ENCODE measurements at places on chromosomes 2 and 18. TPM values are rescaled to one million over a fixed set of nuclear protein-coding genes. Genes with fewer than 3 reads are reported as not detected.

The GTF2A1L gene
- 3.3 TPM for total RNA-seq

DNA sequence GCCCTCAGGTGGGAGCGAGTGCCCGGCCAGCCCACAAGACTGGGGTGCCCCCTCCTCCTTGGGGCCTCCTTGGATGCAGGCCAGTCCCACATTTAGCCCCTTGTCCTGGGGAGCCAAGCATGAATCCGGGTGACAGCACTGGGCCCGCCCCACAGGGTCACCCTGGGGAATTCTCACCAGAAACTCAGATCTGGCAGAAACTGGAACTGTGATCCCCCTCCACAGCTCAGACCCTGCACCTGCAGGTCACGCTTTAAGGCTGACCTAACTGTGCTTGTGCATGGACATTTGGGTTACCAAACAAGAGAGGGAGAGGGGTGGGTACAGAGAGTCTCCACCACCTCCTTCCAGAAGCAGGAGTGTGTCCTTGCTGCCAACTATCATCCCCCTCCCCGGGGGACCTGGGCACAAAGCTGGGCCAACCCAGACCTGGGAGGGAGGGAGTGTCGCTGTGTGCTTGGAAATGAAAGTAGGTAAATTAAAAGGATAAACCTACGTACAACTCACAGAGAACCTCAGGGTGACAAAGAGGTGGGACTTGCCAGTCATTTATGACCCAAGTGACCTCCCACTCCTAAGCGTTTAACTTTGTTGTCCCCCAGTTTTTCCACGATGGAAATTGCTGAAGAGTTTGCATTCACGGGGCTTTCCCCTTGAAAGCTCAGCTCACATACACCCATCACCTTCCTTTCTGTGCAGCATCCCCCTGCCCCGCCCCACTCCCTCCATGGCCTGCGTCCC is 9.1 kb downstream of the ITM2C start:
- no peak overlapping the region for H3K4me3 ChIP-seq
- no peaks in the 10 kb centered on the region for H3K36me3 ChIP-seq
- H3K27me3 ChIP-seq: no peaks in the 10 kb centered on the region
- H3K27ac ChIP-seq: no peak overlapping the region

DNA sequence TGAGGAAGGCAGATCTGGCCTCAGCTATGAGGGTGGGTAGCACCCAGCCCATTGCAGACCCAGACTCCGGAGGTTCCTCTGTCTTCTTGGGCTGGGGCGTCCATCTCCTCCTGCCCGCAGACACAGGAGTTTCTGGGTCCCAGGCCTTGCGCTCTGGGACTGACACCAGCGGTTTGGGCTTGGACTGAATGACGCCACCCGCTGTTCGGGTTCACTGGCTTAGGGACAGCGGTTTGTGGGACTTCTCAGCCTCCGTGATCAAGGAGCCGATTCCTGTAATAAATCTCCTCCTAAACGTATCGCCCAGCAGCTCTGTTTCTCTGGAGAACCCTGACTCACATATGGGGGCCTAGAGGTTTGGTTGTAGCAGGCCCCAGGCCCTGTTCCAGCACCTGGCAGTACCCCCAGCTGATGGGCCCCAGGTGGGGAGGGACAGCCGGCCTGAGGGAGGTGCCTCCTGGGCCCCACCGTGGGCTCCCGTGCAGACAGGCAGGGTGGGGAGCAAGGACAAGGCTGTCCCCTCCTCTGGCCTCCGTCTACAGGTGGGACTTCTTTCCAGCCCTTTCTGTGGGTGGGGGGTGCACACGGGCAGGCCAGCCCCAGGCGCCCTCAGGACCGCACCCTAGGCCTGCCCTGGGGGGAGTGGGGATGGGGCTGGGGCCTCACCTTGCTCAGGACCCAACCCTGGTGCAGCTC is 4.5 kb upstream of the AQP12A start:
- H3K27me3 ChIP-seq: no peaks in the 10 kb centered on the region
- peak; percentile 7 for DNase-seq
- no peaks in the 10 kb centered on the region for H3K4me1 ChIP-seq

DNA sequence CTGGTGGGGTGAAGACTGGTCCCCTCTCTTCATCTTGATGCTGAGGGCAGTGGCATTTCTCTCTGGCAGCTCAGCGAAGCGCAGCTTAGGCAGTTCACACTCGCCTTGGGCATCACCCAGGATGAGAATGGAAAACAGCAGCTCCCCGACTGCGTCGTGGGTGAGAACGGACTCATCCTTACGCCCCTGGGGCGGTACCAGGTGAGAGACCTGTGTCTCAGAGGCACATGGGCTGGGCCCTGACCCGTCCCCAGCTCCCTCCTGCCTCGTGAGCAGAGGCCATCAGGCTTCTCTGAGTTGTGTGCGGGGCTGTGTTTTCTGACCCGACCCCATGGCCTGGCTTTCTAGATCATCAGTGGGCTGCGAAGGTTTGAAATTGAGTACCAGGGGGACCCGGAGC is 8.2 kb upstream of the CCDC74A start:
- no peak for DNase-seq
- H3K36me3 ChIP-seq: no peaks in the 10 kb centered on the region
- H3K4me1 ChIP-seq: peaks cover 6% of the 10 kb centered on the region
- H3K27me3 ChIP-seq: no peaks in the 10 kb centered on the region
- H3K4me3 ChIP-seq: no peak overlapping the region
- no peak overlapping the region for H3K27ac ChIP-seq

- H3K4me3 ChIP-seq: no peak overlapping the region
- no peak for DNase-seq
- no peaks in the 10 kb centered on the region for H3K36me3 ChIP-seq
- H3K27me3 ChIP-seq: no peaks in the 10 kb centered on the region
- H3K27ac ChIP-seq: no peak overlapping the region
These were observed 154.9 kb downstream of the MYO3B start for GRCh38 chr2:170332676-170333402.

DNA sequence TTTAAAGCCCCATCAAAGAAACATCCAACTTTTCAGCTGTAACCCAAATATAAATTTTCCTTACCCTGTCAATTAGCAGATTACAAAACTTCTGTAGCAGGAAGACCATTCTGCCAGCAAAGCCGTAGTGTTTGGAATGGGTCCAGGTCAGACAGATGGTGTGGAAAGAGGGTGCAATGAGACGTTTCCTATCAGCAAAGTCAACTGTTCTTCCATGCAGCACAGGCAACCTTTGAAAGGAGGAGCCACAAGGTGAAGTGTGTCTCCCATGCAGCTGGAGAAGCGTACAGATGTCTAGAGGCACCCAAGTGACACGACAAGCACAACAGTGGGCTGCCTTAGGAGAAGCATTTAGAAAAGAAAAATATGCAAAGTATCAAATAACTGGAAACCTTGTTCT is 83.7 kb downstream of the SP3 start:
- no peak overlapping the region for H3K4me3 ChIP-seq
- no peaks in the 10 kb centered on the region for H3K4me1 ChIP-seq

GRCh38 chr2:96264086-96264485 is 1.7 kb downstream of the TMEM127 start:
- H3K27ac ChIP-seq: peak overlapping the region; percentile 96
- peaks cover 44% of the 10 kb centered on the region for H3K4me1 ChIP-seq
- DNase-seq: no peak

- no peaks in the 10 kb centered on the region for H3K27me3 ChIP-seq
- H3K36me3 ChIP-seq: no peaks in the 10 kb centered on the region
- H3K4me3 ChIP-seq: no peak overlapping the region
- no peak overlapping the region for H3K27ac ChIP-seq
These were observed 6.9 kb upstream of the FLACC1 start for GRCh38 chr2:201363857-201364560.

GRCh38 chr2:37323176-37323780 is 1.4 kb downstream of the PRKD3 start:
- H3K4me3 ChIP-seq: peak overlapping the region; percentile 96
- no peaks in the 10 kb centered on the region for H3K27me3 ChIP-seq
- H3K36me3 ChIP-seq: no peaks in the 10 kb centered on the region
- H3K4me1 ChIP-seq: peaks cover 54% of the 10 kb centered on the region

DNA sequence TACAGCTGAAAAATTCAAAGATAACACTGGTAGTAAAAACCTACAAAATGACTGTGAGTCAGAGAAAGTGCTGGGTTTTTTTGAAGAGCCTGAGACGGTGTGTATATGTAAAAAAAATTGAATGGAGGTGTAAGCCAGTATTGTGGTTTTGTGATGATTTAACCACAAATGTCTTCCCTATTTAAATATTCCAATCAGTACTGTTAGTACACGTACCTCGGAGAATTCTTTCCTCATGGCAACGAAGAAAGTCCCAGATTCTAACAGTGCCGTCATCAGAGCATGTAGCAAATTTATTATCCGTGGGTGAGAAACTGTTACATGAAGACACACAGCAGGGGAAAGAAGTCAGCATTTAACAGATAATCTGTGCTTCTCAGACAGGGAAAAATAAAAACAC is 48.1 kb downstream of the WDR33 start:
- H3K4me3 ChIP-seq: no peak overlapping the region
- no peak for DNase-seq
- H3K27me3 ChIP-seq: no peaks in the 10 kb centered on the region
- H3K27ac ChIP-seq: no peak overlapping the region
- no peaks in the 10 kb centered on the region for H3K4me1 ChIP-seq
- no peaks in the 10 kb centered on the region for H3K36me3 ChIP-seq

DNA sequence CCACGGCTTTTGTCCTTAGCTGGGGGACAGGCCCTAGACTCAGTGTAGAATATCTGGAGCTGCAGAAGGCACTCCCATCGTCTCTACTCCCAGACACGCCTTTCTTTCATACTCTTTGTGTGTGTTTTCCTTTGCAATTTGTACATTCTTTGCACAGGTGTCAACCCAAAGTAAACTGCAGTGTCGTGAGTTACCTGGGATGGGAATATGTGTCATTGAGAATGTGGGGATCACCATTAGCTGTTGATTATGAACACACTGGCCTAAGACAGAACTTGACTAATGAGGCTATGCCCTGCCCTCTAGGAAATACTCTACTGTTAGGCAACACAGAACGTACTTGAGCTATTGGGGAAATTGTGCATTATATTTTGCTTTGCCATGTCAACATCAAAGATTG is 233.3 kb downstream of the SETBP1 start:
- DNase-seq: no peak
- H3K36me3 ChIP-seq: no peaks in the 10 kb centered on the region
- H3K27ac ChIP-seq: no peak overlapping the region
- no peaks in the 10 kb centered on the region for H3K27me3 ChIP-seq

- no peaks in the 10 kb centered on the region for H3K36me3 ChIP-seq
- no peak for DNase-seq
- no peak overlapping the region for H3K27ac ChIP-seq
- H3K27me3 ChIP-seq: no peaks in the 10 kb centered on the region
- H3K4me3 ChIP-seq: no peak overlapping the region
These were observed 91.3 kb downstream of the FAM210A start for GRCh38 chr18:13635046-13635445.

The SPATA3 gene
- total RNA-seq: not detected

DNA sequence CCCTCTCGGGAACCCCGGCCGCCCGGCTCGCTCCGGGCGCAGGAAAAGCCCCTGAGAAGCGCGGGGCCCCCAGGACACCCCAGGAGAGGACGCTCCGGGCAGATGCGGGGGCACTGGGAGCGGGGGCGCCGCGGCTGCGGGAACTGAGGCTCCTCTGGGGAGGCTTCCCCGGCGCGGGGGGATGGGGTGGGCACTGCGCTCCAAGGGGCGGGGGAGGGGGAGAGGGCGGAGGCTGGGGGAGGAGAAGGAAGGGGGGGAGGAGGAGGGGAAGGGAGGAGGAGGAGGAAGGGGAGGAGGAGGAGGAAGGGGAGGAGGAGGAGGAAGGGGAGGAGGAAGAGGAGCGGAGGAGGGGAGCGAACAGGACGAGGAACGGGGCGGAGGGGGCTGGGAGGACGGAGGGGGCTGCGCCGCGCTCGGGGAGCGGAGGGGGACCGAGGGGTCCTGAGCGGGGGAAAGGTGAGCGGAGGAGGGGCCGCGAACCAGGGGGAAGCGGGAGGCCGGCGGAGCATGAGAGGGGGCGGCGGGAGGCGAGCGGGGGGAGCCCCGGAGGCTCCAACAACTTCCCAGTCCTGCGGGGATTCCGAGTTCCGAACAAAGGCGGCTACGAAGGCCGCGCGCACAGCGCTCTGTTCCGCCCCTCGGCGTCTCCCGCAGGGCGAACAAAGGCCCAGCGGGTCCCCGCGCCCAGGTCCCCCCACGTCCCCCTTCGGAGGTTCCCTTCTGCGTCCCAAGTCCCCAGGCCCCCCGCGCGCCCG is 742 bp downstream of the PXDN start:
- DNase-seq: no peak
- no peaks in the 10 kb centered on the region for H3K27me3 ChIP-seq
- H3K36me3 ChIP-seq: no peaks in the 10 kb centered on the region
- H3K27ac ChIP-seq: peak overlapping the region; percentile 32
- H3K4me3 ChIP-seq: no peak overlapping the region

DNA sequence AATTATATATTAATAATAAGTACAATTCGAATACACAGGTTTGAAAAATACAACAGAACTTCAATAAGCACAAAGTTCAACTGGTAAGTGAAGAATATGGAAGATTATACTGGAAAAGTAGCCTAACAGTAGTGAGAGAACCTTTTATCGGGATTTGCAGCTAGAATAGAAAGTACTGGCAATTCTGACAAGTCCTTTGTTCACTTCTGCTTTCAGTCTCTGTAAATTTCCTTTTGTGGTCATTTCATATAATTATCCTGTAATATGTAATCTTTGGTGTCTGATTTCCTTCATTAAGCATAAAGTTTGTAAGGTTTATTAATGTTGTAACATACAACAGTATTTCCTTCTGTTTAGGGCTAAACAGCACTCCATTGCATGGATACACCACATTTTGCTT is 67.2 kb downstream of the CUL3 start:
- H3K27ac ChIP-seq: no peak overlapping the region
- H3K4me3 ChIP-seq: no peak overlapping the region
- H3K4me1 ChIP-seq: no peaks in the 10 kb centered on the region
- H3K36me3 ChIP-seq: no peaks in the 10 kb centered on the region
- DNase-seq: no peak

DNA sequence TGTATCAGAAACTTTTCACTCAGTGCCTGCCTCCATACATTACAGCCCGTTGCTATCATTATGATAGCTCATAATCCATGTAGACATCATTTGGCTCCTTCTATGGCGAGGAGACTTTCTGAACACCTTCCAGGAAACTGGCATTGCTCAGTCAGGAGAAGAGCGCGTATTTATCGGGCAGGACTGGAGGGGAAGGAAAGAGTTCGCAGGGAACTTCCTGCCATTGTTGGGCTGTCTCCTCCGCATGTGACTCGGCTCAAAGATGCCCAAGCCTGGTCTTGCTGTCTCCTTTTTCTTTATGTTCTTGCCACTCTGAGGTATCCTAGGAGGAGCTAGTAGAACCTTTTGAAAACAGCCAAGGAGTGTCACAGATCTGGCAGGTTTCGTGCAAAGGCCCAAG is 156.8 kb downstream of the CTIF start:
- no peak overlapping the region for H3K27ac ChIP-seq
- H3K4me3 ChIP-seq: no peak overlapping the region
- peaks cover 20% of the 10 kb centered on the region for H3K4me1 ChIP-seq
- H3K36me3 ChIP-seq: no peaks in the 10 kb centered on the region
- DNase-seq: no peak

DNA sequence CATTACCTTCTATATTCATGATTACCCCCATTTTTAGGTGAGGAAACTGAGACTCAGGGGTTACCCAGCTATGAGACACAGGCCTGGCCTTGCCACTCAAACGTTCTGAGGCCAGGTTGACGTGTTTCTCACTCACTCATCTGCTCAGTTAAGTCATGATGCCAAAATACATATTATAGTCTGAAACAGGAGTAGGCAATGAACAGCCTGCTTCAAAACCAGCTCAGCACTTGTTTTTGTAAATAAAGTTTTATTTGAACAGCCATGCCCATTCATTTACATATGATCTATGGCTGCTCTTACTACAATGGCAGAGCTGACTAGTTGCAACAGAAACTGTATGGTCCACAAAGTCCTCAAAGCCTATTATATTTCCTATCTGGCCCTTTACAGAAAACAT is 74.1 kb upstream of the SMAD2 start:
- no peak overlapping the region for H3K4me3 ChIP-seq
- peaks cover 16% of the 10 kb centered on the region for H3K4me1 ChIP-seq
- H3K36me3 ChIP-seq: no peaks in the 10 kb centered on the region
- H3K27ac ChIP-seq: peak overlapping the region; percentile 87
